ENCODE measurements at places on chromosomes 12 and 14.

- no peak for ATAC-seq
These were observed 6.7 kb upstream of the CACNA2D4 start for GRCh38 chr12:1924996-1925683.

- ATAC-seq, result peak; percentile 88
These were observed 41.7 kb upstream of the RIN3 start for GRCh38 chr14:92471919-92472318.

- no peak for ATAC-seq
These were observed 80.2 kb downstream of the NTN4 start for GRCh38 chr12:95710386-95710785.

DNA sequence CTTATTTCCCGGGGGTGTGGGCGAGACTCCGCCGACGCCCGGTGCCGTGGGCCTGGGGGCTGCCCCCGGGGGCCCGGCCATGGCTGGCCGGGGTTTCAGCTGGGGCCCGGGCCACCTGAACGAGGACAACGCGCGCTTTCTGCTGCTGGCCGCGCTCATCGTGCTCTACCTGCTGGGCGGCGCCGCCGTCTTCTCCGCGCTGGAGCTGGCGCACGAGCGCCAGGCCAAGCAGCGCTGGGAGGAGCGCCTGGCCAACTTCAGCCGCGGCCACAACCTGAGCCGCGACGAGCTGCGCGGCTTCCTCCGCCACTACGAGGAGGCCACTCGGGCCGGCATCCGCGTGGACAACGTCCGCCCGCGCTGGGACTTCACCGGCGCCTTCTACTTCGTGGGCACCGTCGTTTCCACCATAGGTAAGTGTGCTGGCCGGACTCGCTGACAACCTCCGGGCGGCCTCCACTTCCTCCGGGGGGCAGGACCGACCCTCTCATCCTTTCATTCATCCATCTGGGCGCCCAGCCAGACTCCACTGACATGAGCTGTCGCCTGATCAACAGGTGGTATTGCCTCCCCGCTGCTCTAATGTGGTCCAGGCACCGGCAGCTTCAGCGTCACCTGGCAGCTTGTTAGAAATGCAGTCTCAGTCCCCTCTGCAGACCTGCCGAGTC is 467 bp downstream of the KCNK13 start:
- peak; percentile 6 for ATAC-seq

- no peak for ATAC-seq
These were observed 8.0 kb upstream of the NANOGNB start for GRCh38 chr12:7756993-7757392.

DNA sequence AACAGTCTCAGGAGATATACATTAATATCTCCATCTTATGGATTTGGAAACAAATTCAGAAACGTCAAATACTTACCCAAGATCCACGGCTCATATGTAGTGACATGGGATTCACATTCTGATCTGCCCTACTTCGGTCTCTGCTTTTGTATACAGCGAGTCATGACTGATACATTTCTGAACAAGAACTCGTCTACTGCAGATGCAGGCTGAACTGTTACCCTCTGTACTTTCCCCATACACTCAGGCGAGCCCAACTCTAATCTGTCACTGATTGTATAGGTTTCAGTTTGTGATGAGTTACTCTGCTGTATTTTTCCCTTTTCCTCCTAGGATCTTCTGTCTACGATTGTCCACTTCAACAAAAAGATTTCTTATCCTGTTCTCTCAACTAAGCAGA is 441.6 kb downstream of the CCDC91 start:
- no peak for ATAC-seq

GRCh38 chr14:75452900-75453816 is 25.3 kb downstream of the JDP2 start:
- peak; percentile 73 for ATAC-seq

DNA sequence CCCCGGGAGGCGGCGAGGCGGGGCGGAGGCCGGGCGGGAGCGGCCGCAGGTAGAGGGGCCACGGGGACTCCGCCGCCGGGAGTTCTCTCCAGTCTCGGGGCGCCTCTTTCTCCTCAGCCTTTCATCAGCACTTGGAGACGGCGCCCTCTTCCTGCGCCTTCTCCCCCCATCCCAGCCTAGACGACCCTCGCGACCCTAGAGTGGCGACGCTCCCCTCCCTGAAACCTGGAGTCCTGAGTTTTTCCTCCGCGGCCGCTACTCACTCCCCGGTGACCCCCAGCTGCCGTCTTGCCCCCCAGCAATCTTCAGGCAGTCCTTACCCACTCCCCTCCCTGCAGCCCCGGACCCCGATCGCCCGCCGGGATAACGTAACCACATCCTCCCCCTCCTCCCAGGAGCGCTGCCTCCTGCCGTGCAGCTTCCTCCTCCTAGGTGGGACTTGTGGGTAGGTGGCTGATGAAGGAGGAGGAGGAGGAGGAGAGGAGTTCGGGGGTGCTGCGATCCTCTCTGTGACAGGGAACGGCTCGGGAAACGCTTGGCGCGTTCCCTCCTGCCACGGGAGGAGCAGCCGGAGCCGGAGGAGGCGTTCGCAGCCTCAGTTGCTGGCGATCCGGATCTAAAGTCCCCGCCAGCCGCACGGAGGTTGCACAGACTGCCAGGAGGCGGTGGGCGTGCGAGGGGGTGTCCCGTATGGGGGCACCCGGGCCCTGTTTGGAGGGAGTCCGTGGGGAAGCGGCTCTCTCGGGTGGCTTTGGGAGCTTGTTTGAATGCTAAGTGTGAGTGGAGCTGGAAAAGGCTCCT is 891 bp downstream of the PLEKHA5 start:
- ATAC-seq, result peak; percentile 63

- peak; percentile 86 for ATAC-seq
These were observed 72.5 kb downstream of the ITPK1 start for GRCh38 chr14:93042968-93043940.

DNA sequence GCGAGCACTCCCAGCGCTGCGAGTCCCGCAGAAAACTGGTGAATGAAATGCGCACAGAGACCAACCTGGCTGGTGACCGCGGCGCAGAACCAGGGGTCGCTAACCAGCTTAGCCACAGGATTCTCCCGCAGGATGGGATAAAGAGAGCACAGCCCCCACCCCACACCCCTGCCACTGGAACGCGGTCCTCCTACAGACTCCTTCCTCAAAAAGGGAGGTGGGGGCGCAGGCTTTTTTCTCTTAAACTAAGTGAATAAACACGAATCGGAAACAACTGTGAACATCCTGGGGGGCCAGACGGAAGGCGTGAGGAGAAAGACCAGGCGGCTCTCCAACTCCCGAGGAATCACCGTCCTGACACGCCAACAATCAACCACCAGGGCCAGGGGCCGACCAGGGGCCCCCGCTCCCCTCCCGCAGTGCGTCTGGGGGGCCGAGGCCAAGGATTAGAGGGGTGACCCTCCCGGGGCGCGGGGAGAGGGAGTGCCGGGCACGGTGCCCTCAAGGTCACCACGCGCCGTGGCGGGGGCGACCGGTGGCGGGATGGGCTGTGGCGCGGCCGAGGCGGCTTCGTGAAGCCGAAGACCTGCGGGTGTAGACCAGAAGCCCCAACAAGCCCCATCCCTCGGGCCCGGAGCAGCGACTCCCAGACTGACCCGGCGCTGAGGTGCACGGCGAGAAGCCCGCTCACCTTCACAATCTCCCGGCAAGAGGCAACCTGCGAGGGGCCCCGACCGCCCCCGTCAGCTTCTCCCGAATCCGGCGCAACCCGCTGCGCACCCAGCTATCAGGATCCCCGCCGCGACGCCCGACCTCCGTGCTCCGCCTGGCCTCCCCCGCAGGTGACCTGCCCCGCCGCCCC is 704 bp downstream of the ATP2B1 start:
- ATAC-seq, result peak; percentile 0

DNA sequence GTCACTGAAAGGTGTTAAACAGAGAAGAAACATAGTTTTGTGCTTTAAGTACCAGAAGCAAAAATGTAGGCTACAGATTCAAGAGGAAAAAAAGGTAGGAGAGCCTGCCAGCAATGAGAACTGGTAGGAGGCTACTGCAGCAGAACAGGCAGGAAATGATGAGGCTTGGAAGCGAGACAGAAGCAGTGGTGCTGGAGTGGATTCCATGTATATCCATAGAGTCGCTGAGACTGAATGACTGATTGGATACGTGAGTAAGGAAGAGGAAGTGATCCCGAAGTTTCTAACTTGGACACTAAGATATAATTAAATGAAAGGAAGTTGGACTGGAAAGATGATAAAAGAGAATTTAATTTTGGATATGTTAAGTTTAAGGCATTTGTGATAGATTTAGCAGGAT is 45.0 kb upstream of the CCDC91 start:
- ATAC-seq, result no peak

- peak; percentile 90 for ATAC-seq
These were observed 1.1 kb upstream of the HDAC7 start for GRCh38 chr12:47820631-47821345.

GRCh38 chr14:104215706-104216334 is 77.4 kb downstream of the KIF26A start:
- ATAC-seq, result no peak

DNA sequence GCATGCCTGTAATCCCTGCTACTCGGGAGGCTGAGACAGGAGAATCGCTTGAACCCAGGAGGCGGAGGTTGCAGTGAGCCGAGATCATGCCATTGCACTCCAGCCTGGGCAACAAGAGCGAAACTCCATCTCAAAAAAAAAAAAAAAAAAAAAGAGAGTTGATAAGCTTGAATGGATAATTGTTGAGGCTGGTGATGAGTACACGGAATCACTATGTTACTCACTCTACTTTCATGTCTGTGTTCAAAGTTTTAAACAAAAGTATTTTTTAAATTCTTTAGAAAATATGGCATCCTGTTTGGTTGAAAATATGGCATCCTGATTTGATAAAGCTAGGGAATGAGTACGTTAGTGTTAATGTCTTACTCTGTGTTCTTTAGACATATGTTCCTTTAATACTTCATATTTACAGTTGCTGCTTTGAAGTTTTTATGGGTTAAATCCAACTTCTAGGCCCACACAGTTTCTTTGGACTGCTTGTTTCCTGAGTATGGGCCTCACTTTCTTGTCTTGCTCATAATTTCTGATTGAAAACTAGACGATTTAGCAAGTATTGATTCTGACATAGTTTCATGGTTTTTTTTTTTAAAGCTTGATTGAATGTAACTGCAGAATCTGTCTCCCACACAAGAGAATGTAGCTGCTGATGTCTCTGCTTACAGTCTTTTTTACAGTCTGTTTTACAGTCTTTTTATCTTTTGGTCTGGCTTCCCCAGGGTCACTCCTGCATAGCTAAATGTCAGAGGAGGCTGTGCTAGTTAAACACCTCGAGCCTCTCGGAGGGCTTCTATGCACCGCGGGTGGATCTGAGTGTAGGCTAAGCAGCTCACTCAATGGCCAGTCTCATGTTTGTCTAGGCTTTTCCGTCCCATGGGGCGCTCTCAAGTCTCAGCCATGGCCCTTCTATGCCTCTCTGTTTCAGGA is 14.1 kb upstream of the FBLN5 start:
- peak; percentile 28 for ATAC-seq

- peak; percentile 66 for ATAC-seq
These were observed 76.0 kb downstream of the VCPKMT start for GRCh38 chr14:50040401-50040775.

GRCh38 chr12:90833228-90833627 is 121.7 kb downstream of the CCER1 start:
- ATAC-seq, result no peak

DNA sequence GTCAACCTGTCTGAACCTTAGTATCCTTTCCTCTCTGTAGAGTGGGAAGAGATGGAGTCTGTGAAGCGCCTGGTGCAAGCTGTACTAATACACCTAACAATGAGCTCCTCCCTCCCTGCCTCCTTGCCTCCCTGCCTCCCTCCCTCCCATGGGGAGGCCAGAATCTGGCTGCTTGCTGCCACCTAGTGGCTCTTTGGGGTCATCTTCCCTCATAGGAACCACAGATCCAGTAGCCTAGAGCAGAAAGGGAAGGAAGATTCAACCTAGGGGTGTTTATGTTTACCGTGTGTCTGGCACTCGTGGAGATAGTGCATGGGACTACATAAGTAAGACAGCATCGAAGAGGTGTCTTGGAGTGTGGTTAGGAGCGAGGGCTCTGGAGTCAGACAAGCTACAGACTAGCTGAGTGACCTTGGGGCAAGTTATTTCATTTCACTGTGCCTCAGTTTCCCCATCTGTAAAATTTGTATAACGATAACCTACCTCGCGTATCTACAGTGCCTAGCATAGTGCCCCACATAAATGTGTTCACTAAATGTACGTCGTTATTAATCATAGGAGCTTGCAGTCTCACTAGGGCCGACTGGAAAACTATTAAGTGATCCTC is 35.5 kb upstream of the TSPAN9 start:
- ATAC-seq, result peak; percentile 93

- no peak for ATAC-seq
These were observed 39.7 kb upstream of the GZMB start for GRCh38 chr14:24673534-24674203.

- peak; percentile 88 for ATAC-seq
These were observed 28.2 kb upstream of the LRP1-AS start for GRCh38 chr12:57175428-57176138.

DNA sequence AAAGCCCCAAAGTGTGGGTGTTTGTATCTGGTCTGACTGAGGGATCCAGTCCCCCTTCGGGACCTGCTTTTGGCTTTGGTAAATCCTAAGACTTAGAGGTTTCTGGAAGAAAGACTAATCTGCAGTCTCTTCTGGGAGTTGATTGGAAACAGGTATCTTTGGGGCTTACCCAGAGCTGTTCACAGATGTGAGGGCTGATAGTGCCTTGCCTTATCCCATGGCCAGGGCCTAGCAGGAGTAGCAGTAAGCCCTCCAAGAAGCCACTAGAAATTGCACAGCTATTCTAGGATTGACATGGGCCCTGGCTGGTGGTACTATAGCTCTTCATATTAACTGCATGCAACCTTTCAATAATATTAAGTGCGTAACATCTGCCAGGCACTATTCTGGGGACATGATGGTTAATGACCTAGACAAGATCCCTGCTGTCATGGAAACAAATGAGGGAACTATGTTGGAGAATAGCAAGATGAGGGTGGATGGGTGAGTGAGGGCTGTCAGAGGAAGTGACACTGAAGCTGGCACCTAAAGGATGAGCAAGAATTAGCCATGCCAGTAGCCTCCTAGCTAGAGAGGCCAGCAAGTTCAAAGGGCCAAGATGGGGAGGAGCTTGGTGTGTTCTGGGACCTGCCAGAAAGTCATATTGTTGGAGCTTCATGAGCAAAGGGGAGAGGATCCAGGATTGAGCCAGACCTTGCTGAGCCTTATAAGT is 71.7 kb downstream of the CRADD start:
- ATAC-seq, result no peak

DNA sequence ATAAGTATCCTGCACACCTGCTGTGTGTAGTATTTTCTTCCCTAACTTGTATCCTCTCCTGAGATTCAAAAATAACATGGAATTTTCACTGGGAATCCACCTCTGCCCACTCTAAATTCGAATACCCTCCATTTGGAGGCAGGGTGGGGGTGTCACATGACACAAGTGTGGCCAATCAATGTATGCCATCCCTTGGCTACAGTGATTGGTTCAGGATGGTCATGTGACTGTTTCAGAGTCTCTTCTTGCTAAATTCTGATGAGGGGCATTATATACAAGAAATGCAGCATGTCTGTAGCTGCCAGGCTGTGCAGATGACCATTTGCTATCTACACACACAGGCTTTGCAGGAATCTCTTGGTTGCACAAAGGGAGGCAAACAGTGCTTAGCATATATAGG is 86.8 kb upstream of the TMEM132C start:
- no peak for ATAC-seq

GRCh38 chr12:118391424-118391823 is 15.1 kb downstream of the SUDS3 start:
- no peak for ATAC-seq

Data from SK-N-SH treated with all-trans-retinoic acid at 6 μM for 48 hours (cell line).